Activated CD4-positive, alpha-beta T cell treated with anti-CD3 and anti-CD28 coated beads for 24 hours (primary cell): ENCODE measurements at places on chromosomes 2 and 18.

GRCh38 chr18:59448546-59448945 is 89.5 kb upstream of the LMAN1 start:
- no peak for DNase-seq

- DNase-seq = no peak
Measured at GRCh38 chr2:221571551-221572218, 419 bp downstream of the EPHA4 start.

DNA sequence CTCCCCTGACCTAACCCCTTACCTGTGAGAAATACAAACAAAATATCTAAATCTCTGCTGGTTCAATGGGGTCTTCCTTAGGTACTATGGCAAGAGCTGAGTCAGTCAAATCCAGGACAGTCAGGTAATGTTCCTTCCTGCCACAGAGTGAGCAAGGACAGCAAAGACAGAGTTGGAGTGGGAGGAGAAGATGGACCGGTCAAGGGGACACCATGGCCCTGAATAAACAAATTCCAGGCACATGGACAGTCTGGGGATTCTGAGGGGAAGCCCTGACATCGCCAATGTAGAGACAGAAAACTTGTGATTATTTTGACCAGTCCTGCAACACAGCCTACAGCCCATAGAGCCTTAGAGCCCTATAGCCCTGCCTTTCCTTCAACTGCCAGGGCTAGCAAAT is 42.8 kb downstream of the OLA1 start:
- DNase-seq = no peak

GRCh38 chr2:42164046-42164445 is 5.1 kb upstream of the EML4 start:
- no peak for DNase-seq

- DNase-seq = no peak
Measured at GRCh38 chr2:233449081-233449901, 95.0 kb downstream of the DGKD start.

DNA sequence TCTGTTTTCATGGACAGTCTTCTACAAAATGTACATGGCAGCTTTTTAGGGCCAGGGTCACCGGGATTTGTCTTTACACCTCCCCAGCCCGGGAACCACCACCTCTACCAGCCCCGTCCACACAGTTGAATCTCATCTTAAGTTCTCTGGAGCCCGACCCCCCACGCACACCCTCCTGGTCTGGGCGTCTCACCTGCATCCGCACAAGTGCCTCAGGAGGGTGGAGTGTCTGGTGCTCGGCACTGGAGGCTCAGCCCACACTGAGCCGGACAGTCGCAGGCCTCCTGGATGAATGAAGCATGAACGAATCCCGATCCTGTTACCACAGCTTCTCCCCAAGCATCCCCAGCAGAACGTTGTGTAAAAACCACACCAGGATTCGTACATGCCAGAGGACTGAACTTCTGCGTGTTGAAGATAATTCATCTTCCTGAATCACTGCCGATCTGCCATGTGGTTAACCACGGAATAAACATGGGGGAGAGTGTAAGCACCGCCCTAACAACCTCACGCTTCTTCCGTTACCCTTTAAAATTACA is 162.0 kb downstream of the RTP5 start:
- DNase-seq = no peak

- DNase-seq = no peak
Measured at GRCh38 chr2:159098921-159099411, 130.5 kb downstream of the TANC1 start.

DNA sequence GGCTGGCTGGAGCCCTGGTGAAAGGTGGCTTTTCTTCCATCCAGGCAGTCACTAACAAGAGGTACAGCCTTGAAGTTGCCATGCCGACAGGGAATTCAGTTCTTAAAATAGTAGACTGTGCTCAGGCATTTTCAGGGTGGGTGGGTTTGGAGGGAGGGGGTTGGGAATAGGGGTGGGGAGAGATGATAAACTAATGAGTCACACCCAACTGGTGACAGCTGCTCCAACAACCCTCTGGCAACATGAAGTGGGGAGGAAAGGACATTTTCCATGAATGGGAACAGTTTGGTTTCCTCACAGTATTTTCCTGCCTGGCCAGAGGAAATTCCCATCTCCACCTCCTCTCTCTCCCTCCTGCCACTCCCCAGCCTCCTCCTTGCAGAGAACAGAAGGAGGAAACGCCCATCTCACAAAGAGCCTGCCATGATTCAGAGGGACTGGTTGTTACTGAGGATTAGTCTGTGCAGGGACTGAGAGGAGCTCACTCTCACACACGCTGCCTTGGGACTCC is 113.0 kb upstream of the SLC1A4 start:
- no peak for DNase-seq

- DNase-seq = no peak
Measured at GRCh38 chr18:6737833-6738232, 8.3 kb downstream of the ARHGAP28 start.

DNA sequence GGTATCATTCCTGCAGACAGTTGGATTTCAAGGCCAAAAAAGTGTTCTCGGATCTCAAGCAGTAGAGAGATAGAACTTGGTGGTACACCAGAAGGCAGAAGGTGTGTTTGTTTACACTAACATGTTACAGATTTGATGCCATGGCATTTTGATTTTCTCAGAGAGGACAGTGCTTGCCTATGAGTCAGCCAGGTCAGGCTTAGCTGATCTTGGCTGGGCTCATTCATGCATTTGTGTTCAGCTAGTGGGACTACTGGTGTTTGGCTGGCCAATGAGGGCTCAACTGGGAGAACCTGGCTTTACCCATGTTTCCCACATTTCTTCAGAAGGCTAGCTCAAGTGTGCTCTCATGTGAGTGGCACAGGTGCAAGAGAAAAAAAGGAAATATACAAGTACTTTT is 162.0 kb downstream of the C1D start:
- DNase-seq = no peak

DNA sequence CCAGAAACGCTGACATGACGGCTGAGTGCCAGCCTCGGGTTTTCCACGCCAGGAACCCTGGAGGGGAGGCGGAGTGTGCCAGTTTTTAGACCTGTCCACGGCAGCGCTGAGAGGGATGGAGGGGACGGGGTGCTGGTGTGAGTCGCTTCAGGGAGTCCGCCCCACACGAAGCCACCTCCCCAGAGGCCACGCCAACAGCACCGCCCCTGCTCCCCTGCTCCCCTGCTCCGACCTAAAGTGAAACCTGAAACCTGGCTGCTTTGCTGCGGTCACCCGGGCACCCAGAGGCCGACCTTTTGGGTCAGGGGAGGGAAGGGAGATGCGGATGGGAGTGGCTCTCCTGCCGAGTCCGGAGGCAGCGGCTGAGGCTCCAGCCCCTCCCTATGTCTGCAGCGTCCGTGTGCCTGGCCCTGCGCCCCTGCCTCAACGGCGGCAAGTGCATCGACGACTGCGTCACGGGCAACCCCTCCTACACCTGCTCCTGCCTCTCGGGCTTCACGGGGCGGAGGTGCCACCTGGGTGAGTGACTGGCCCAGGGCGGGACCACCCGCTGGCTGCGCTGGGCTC is 38.1 kb downstream of the SNED1 start:
- peak; percentile 30 for DNase-seq

DNA sequence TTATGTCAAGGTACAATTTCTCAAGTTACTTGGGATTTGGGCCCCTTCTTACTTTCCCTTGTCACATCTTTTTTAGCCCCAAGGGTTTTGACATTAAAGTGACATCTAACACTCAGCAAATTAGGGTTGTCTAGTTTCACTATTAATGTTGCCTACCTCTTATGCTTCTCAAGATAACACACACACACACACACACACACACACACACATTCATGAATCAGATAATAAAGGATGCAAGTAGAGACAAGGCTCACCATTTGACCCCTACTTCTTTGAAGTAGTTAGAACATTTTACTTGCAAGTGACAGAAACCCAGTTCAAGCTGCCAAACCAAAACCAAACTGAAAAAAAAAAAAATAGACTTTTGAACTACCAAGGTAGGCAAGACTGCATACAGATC is 138.8 kb downstream of the TRIB2 start:
- no peak for DNase-seq

DNA sequence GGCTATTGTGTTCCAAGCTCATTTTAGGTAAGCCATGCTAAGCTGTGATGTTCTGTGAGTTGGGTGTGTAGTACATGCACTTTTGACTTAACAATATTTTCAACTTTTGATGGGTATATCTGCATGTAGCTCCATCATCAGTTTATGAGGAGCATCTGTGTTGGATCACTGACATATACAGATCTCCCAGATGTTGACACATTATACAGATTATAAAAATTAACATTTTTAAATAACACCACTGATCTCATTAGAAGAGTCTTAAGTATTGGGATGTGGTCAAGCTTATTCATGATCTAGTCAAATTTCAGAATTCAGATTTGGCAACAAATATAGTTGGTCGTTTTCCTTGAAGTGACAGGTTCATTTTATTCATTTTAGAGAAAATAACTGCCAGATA is 51.7 kb downstream of the CAB39 start:
- no peak for DNase-seq

- DNase-seq = no peak
Measured at GRCh38 chr18:39991696-39992265, 1963.3 kb upstream of the PIK3C3 start.

- no peak for DNase-seq
Measured at GRCh38 chr2:128362176-128362888, 43.7 kb upstream of the HS6ST1 start.

- DNase-seq = no peak
Measured at GRCh38 chr2:31967790-31968189, 43.0 kb downstream of the MEMO1 start.

DNA sequence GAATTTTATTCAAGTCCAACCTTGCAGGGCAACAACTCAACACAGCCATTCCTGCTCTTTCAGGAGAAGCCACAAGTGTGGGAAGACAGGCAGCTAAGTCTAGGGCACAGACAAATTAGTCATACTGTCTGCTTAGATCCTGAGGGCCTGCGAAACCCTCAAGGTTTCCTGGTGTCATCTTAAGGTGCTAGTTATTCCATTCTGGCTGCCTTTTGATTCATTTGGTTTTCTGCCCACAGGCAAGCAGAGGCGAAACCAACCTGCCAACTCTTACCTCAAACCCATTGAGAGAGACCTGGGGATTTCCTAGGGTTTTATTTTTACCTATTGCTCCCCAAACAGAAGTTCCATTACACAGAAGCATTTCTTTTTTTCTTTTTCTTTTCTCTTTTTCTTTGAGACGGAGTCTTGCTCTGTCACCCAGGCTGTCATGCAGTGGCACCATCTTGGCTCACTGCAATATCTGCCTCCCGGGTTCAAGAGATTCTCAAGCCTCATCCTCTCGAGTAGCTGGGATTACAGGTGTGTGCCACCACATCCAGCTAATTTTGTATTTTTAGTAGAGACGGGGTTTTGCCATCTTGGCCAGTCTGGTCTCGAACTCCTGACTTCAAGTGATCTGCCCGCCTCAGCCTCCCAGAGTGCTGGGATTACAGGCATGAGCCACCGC is 23.7 kb upstream of the SCYGR1 start:
- DNase-seq = peak; percentile 53

DNA sequence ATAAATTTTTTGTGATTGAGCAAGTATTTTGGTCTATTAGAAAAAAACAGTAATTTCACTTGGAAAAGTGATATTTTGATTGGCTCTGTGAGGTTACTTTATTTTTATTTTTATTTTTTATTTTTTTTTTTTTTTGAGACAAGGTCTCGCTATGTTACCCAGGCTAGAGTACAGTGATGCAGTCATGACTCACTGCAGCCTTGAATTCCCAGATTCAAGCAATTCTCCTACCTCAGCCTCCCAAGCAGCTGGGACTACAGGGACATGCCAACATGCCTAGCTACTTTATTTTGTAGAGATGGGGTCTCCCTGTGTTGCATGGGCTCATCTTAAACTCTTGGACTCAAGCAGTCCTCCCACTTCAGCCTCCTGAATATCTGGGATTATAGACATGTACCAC is 60.9 kb upstream of the MGAT5 start:
- no peak for DNase-seq

DNA sequence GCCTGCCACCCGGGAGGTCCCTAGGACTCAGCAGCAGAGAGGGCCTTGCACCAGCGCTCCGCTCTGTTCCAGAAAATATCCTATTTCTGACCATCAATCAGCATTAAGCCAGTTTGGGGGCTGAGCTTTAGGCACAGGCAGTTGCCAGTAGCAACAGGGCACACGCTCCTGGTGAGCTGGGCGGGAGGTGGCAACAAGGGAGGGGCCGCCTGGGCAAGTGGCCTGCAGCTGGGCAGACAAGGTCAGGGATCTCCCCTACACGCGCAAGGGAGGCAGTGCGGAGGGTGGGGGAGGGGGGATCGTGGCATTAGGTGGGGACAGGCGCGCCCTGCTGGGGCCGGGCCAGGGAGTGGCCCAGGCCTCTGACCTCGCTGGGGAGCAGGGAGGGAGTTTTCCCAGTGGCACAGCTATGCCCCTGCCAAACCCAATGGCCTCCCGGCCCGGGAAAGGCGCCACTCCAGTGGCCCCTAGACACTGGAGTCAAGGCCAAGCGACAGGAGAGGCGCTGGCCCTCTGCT is 302.8 kb downstream of the NCKAP5 start:
- no peak for DNase-seq

- no peak for DNase-seq
Measured at GRCh38 chr2:43230951-43231827, 4.8 kb upstream of the ZFP36L2 start.

GRCh38 chr2:215505044-215505786 is 69.3 kb upstream of the FN1 start:
- DNase-seq = no peak

DNA sequence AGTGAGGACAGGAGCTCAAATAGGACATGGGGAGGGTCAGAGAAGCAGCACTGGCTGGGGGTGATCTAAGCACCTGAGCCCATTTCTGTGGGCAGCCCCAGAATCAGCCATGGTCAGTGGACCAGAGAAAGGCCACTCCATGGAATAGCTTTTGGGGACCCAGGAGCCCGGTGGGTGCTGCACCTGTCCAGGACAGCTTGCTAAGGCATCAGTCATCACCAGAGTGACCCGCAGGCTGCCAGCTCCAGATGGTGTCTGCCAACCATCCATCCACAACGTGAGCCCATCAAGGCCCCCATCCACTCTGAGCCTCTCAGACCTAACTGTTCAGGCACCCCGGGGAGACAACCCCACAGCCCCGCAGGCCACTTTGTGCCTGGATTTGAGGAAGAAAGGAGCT is 23.6 kb upstream of the COL6A3 start:
- DNase-seq = no peak

DNA sequence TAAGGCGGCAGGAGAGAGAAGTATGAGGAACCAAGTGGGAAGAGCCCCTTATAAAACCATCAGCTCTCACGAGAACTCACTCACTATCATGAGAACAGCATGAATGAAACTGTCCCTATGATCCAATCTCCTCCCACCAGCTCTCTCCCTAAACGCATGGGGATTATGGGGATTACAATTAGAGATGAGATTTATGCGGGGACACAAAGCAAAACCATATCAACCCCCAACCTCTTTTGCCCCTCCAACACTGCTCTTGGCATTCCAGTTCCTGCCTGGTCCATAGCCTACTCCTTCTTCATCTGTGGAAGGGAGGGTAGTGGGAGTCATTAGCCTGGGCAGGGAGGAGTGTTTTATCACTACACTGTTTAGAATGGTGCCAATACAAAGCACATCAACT is 1.4 kb upstream of the EHD3 start:
- DNase-seq = no peak

- DNase-seq = no peak
Measured at GRCh38 chr2:124570872-124571271, 545.8 kb downstream of the CNTNAP5 start.
